ENCODE measurements at places on chromosomes 4 and X.
A peak's percentile ranks its signal among the peaks of the same experiment; 100 is the strongest.

DNA sequence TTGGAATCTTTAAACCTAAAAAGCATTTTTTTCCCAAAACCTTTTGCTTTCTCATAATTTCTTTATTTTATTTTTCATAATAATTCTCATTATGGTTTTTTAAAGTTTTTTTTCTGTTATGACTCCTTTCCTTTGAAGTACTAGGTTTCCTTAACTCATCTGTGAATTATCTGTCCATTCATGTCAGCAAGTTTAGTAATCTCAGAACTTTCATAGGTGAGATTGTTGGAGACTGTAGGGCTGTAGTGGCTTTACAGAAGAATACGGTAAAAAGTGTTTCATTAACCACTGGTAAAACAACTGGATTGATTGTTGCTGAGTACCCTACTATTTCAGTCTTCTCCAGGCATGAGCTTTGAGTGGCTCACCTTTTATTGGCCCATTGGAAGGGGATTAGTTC is 361.7 kb upstream of the PPP1R2C start:
- no peak for DNase-seq

GRCh38 chrX:34918856-34919255 is 23.7 kb upstream of the FAM47B start:
- peak; percentile 63 for DNase-seq

DNA sequence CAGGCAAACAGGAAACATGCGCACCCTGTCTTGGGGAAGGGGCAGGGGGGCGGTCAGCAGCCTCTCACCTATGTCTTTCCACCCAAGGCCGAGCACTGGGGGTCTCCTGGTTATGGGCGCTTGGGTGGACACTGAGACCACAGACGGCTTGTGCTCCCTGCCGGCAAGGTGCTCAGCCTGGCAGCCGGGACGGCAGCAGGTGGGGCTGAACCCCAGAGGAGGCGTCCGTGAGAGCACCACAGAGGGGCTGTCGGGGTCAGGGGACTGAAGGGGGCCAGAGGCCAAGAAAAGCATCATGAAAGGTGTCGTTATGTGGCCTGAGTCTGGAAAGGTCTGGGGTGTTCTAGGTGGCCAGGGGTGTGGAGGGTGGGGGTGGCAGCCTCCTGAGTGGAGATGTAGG is 19.6 kb downstream of the DOK7 start:
- no peak for DNase-seq

GRCh38 chrX:71291381-71291780 is 7.9 kb downstream of the NONO start:
- DNase-seq = no peak

GRCh38 chr4:61200187-61200915 is at the start of gene ADGRL3:
TSS of gene ADGRL3 (plus strand) at chr4:61200326.
- DNase-seq = peak; percentile 9

DNA sequence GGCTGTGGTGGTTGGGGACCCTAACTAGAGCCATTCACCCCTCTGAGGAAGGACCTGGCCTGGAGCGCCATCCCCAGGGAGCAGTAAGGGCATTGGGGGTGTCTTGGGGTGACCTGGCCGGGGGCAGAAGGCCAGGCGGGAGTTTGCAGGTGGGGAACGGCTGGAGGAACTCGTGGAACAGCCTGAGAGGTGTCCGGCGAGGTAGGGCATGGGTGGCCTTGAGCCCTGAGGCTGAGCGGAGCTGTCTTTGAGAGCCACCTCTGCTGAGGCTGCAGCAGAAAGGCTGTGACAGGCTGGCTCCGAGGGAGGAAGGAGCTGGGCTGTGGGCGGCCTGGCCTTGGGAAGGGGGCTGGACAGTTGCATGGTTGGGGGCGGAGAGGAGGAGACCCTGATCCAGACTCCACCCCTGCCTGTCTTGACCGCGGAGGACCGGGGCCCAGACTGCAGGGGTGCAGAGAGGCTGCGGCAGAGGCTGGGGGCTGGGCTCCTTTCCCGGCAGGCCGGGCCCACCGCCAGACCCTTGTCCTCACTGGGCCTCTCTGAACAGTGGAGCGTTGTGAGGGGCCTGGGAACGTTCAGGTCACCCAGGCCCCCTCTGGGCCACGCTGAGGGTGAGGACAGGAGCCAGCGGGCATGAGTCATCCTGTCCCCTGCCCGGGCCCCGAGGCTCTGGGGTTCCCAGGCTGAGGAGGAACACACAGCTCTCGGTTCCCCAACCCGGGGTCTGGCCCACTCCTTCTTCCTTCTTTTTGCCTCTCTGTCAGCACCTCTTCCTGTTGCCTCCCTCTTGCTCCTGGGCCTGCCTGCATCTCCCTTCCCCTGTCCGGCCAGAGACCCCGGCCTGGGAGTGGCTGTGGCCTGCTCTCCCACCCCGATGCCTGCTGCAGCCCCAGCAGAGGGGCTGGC is 8.1 kb downstream of the SH3BP2 start:
- peak; percentile 69 for DNase-seq

GRCh38 chrX:129706400-129707072 is 32.2 kb upstream of the XPNPEP2 start:
- DNase-seq = no peak

DNA sequence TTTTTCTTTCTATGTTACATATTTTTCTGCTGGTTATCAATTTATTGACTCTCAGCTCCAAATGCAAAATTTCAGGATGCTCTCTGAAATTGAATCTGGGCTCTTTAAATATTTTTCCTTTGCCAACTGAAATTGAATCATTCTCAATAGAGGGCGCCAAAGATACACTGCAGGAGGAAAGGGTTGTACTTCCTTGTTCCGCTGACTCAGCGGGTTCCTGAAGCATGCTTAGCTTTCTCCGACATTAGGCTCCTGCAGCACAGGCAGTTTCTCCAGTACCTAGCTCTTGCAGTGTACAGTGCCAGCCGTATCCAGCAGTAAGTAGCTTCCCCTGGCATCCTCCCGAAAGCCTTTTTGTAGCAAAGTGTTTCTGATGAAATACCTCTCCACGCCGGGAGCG is 28.8 kb upstream of the CFAP47 start:
- peak; percentile 42 for DNase-seq

GRCh38 chr4:168699224-168699878 is 202.5 kb downstream of the PALLD start:
- no peak for DNase-seq

DNA sequence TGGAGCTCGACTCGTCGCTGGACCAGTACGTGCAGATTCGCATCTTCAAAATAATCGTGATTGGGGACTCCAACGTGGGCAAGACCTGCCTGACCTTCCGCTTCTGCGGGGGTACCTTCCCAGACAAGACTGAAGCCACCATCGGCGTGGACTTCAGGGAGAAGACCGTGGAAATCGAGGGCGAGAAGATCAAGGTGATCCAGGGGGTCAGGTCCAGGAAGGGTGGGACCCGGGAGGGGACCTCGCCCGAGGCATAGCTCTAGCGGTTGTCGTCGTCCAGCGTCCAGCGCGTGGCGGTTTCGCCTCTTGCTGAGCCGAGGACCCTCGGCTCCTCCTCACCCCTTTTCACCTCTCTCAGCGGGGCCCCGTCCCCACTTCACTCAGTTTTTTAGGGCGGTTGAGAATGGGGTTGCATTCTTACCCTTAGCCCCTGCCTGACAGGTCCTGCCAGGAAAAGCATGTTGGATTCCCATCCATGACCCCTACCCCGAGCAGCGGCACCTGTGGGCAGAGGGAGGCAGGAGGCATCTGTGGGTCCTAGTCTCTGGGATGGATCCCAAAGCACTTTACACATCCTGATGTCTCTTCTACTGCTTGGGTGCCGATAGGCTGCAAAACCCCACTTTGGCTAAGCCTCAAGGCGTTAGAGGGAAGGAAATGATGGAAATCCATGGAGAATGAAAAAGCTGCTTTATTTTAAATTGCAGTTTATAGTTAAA is 524 bp downstream of the RAB33A start:
- DNase-seq = no peak

DNA sequence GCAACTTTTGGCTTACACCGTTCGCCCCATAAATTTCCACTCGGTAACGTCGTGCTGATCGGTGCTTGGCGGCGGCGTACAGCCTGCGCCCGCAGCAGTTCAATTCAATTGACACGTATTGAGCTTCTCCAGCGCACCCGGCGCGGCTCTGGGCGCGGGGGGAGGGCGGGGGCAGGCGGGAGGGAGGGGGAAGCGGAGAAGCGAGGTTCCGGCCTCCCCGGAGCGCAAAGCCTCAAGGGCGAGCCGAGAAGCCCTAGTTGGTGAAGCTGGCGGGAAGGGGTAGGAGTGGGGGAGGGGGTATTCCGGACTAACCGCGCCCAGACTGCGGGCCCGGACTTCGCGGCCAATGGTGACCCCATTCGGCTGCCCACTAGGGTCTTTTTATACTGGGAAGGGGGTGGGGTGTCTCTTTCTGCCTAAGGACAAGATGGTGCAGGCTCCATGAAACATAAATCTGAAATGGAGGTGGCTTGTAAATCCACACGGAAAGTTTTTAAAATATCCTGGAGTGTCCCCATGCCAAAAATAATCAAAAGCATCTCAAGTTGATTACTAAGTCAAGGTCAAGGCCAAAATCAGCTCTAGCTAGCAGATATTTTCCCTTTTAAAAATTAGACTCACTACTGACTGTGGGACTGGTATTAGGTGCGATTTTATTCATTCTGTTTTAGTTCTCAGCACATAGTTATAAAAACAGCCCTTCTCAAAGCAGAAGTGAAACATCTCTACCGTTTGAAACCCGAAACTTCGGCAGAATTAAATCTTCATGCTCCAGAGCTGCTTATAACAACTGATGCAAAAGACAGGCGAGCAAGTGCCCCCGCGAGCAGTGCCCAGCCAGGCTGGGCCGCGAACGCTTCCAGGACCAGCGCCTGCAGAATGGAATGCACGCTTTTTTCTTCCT is 1.5 kb upstream of the BCOR start:
- peak; percentile 59 for DNase-seq

DNA sequence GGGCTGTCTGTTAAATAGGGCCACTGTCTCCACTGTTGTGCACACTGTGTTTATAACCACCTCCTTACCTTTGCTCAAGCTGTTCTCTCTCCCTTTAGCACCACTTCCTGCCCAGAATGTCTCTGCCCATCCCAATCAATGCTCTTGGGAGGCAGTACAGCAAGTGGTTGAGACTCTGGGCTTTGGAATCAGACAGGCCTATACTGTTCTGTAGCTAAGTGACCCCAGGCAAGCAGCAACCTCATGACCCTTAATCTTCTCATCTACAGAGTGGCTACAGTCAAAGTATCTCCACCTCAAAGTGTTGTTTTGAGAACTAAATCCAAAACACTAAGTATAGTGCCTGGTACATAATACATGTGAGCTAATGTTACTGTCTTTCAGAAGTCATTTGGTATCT is 3.8 kb upstream of the TXK start:
- no peak for DNase-seq

DNA sequence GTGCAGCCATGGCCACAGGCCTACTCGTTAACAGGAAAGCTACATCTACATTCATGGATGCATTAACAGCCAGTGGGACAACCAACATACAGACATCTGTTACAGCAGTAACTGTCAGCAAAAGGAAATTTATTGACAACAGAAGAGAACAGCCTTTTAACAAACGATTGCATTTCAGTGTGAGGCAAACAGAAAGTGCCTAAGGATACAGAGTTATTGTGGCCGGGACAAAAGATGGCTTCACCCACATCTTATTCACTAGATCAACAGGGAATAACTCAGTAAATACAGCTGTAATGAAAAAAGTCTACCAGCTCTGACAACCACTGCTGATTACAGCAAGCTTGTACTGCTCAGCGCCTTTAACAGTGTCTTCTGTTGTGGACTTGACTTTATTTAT is 61.5 kb upstream of the TBL1X start:
- DNase-seq = no peak

- DNase-seq = no peak
Measured at GRCh38 chr4:81903212-81903611, 431.5 kb upstream of the RASGEF1B start.

- peak; percentile 28 for DNase-seq
Measured at GRCh38 chrX:134026565-134027311, 41.3 kb upstream of the GPC3 start.

GRCh38 chr4:82948647-82949204 is 48.2 kb downstream of the THAP9 start:
- peak; percentile 44 for DNase-seq

Measured in GM23248 (cell line).